ENCODE measurements at places on chromosomes 4 and X.

GRCh38 chr4:11543706-11544105 lies 115.0 kb upstream of the HS3ST1 start:
- no peak for DNase-seq

GRCh38 chr4:75633846-75634245 lies 3.5 kb upstream of the CDKL2 start:
- no peak for DNase-seq

DNA sequence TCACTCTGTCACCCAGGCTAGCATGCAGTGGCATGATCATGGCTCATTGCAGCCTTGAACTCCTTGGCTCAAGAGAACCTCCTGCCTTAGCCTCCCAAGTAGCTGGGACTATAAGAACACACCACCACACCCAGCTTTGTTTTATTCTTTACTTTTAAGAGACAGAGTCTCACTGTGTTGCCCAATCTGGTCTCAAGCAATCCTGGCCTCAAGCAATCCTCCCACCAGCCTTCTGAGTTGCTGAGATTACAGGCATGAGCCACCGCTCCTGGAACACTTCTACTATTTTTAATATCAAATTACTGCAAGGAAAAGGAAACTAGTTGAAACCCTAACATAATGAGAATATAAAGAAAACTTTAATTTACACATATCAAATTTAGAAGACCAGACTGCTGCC lies 85.4 kb downstream of the FAM13A start:
- DNase-seq = no peak

DNA sequence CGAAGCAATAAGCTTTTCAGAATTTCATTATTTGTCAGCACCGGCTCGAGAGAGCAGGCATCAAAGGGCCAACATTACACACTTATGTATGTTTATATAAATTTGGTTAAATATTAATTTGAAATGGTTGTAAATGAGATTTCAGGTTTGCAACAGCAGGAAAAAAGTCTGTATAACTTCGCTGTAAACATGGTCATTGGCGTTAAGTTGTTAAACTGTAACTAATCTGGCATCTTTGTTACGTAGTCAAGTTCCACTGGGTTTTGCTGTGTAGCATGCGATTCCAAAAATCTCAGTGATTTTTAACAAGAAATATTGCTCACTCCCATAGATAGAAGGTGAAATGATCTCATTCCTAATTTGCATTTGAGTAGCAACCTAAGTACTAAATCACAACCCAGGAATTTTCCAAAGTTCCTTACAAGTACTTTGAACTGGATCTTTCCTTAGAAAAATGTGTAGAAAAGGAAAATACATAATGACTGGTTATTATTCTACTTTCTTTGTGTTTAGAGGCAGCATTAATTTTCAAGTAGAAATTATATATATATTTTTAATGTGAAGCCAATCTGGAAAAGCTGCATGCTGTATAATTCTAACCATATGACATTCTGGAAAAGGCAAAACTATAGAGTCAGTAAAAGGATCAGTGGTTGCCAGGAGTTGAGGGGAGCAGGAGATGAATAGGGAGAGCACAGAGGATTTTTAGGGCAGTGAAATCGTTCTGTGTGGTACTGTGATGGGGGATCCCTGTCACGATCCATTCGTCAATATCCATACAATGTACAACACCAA lies 222.1 kb downstream of the CBR4 start:
- DNase-seq = no peak

- DNase-seq = no peak
Measured at GRCh38 chr4:83782591-83782990, 246.7 kb downstream of the GPAT3 start.

DNA sequence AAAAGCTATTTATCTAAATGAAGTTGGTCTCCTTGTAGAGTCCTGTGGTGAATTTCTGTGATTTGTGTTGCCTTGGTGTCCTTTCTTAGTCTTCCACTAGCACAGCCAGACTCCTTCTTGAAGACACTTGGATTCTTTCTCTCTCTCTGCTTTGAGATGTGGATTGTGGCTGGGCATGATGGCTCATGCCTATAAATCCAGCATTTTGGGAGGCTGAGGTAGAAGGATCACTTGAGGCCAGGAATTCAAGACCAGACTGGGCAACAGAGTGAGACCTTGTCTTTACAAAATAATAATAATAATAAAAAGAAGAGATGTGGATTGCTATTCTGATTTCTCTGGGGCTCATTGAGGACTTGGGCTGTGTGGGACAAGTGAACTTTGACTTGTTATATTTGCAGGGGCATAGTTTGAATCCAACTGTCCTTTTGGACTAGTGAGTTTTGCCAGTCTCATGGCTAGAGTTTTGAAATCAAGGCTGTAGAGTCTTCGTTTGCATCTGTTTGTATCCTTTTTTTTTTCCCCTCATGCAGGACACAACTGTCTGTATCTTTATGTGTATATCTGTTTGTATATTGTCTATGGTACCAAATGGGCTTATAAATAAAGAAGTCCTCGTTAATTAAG lies 11.1 kb upstream of the SMIM14 start:
- DNase-seq = no peak

DNA sequence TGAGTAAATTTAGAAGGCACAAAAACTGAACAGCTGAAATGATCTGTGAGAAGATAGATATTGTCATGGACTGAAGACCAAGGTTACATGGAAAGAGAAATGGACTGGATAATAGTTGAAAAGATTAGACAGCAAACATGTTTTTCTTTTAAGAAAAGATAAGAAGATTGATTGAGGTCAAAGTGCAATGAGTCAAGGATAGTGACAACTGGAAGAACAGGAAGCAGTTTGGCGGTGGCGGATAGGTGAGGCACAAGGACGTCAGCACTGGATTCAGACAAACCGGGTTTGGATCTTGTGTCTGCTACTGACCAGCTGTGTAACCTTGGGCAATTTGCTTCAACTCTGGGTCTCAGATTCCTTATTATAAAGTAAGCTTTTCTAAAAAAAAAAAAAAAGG lies 2.0 kb upstream of the HPGD start:
- DNase-seq = no peak

GRCh38 chr4:16155528-16156169 lies 70.6 kb downstream of the TAPT1 start:
- DNase-seq = no peak

- DNase-seq = no peak
Measured at GRCh38 chr4:42816189-42816879, 76.2 kb upstream of the GRXCR1 start.

- no peak for DNase-seq
Measured at GRCh38 chr4:60721685-60722084, 478.4 kb upstream of the ADGRL3 start.

GRCh38 chr4:6008766-6009385 lies 9.4 kb downstream of the C4orf50 start:
- DNase-seq = no peak

GRCh38 chr4:10226756-10227155 lies 110.2 kb upstream of the WDR1 start:
- no peak for DNase-seq

- DNase-seq = no peak
Measured at GRCh38 chr4:112897543-112897942, 151.9 kb upstream of the ANK2 start.

- no peak for DNase-seq
Measured at GRCh38 chr4:47017081-47017480, 14.3 kb upstream of the GABRB1 start.

- no peak for DNase-seq
Measured at GRCh38 chr4:119211867-119212233, 663 bp upstream of the USP53 start.

DNA sequence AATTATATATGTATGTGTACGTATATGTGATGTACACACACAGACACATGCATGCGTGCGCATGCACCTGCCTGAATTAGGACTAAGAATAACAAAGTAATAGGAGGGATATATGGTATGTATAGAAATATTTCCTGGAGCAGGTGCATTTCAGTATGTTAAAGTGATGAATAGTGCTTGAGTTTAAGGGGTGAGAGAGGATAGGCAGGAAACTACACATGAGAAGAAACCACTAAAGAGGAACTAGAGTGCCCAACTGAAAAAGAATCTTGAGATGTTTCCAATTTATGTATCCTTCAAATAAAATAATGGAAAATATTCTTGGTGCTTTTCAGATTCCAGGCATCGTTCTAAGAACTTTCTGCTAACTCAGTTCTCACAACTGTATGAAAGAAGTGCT lies 52.6 kb upstream of the UNC5C start:
- DNase-seq = no peak

DNA sequence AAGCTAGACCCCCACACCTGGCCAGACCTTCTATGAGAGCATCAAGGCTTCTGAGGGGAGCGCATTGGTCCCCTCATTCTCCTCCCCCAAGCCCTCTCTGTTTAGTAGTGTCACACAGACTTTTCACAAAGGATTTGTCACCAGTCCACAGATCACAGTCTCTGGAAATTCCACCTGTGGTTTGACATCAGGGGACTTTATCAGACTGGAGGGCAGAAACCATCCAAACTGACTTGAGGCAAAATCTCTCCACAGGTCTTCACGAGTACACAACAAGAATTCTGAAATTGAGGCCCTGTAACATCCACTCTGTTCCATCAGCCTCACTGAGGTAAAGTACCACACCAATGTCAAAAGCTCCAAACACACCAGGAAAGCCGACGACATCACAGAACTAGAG lies 112.5 kb downstream of the SH3KBP1 start:
- no peak for DNase-seq

DNA sequence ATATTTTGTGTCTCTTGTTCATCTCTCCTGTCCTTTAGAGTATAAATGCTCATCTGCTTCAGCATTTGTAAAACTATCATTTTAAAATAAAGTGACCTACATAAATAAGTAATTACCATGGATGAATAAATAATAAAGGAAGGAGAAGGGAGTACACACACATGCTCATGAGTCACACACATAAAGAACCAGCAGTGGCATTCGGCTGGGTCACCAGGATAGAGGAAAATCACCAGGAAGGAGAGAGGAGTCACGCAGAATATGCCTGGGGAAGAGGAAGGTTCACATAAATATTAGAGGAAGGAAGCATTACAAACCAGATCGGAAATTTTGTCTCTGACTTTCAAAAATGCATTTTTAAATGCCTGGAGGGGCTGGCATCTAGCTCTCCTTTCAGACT lies 38.5 kb upstream of the MED14 start:
- DNase-seq = no peak

- no peak for DNase-seq
Measured at GRCh38 chr4:125515016-125515415, 200.3 kb downstream of the FAT4 start.

GRCh38 chr4:67933755-67934154 lies 29.5 kb downstream of the TMPRSS11A start:
- DNase-seq = no peak

DNA sequence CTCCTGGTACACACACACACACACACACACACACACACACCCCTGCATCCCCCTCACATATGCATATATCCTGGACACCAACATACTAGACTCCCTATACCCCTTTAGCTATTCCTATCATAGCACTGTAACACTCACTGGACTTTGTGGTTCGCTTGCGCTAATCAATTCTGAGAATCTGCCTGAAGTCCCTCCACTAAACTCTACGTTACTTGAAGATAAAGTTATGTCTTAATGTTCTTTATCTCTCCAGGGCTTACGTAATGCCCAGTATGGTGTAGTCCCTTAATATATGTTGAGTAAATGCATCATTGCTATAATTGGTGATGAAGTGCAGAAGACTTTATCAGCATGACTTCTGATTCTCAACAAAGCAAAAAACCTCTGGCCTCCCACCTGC lies 32.3 kb downstream of the PTCHD1 start:
- DNase-seq = no peak

- DNase-seq = no peak
Measured at GRCh38 chr4:180518906-180519305, 1724.3 kb upstream of the TENM3 start.
